Stimulated activated CD4-positive, alpha-beta T cell treated with anti-CD3 and anti-CD28 coated beads, Interleukin-1b, Interleukin-23, amount 100 ng/mL, for 1 hour (primary cell): ENCODE measurements at places on chromosomes 1 and 21.

DNA sequence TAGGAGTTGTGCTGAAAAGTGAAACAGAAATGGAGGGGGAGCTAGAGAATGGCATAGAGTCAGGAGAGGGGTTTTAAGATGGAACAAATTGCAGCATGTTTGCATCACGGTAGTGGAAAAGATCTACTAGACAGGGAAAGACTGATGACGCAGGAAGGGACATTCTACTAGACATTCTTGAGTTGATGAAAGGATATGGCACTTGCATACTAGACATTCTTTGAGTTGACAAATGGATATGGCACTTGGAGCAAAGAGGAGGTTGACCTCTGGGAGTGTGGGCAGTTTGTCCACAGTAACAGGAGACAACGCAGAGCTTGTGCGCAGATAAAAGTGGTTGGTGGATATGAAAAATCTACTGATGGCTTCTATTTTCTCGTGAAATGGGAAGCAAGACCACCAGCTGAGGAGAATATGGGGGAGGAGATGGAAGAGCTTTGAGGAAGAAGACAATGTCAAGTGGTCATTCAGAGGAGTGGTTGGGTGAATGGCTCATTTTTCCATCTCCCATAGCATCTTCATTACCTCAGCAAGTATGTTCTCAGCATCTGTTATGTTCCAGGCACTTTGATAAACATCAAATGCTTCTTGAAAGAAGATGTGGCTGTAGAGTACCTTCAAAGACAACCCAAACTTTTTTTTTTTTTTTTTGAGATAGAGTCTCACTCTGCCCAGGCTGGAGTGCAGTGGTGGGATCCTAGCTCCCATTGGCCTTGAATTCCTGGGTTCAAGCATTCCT, 2.4 kb upstream of the CTPS1 start:
- DNase-seq, result no peak

DNA sequence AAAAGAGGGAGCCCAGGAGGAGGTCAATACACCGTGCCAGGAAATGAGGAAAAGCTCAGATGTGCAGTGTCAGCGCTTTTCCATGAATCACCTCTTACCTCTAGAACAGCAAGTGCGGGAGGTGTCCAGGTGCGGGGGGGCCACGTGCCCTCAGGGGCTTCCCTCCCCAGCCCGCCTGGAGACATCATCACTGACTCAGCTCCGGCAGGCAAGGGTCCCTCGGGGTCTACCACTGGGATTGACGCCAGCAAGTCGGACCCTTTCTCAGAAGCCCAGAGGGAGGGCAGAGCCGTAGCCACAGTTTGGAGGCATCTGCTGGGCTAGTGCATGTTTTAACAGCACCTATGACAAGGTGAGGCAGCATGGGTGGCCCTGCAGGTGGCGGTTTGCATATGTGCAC, 67.4 kb upstream of the TRAPPC10 start:
- DNase-seq, result no peak

DNA sequence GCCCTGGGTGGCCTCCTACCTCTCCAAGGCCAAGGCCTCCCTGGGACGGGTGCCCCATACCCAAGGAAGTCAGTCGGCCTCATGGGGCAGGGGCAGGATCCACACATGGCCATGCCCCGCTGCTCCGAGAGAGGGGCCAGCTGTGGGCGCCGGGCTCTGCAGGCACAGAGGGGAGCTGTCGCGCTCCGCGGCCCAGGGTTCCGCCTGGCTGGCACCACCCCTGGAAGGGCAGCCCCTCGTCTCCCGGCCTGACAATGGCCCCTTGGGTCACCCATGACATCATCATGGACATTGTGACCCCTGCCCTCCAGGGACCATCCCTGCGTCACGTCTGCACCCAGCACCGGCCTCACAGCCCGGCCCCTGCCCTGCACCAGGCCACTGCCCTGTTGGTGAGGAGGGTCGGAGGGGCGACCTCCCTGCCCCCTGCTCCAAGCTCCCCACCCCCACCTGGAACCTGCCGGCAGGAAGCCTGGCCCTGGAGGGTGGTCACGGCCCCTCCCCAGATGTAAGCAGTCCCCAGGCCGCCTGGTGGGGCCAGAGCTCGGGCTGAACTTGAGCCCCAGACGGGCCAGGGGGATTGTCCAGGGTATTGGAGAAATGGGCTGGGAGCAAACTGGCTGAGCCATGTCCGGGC, 5.8 kb downstream of the TTLL10 start:
- no peak for DNase-seq

GRCh38 chr1:156592158-156592909, 758 bp downstream of the NAXE start:
- DNase-seq, result no peak

GRCh38 chr1:65605621-65606020, 185.2 kb downstream of the LEPR start:
- DNase-seq, result no peak

DNA sequence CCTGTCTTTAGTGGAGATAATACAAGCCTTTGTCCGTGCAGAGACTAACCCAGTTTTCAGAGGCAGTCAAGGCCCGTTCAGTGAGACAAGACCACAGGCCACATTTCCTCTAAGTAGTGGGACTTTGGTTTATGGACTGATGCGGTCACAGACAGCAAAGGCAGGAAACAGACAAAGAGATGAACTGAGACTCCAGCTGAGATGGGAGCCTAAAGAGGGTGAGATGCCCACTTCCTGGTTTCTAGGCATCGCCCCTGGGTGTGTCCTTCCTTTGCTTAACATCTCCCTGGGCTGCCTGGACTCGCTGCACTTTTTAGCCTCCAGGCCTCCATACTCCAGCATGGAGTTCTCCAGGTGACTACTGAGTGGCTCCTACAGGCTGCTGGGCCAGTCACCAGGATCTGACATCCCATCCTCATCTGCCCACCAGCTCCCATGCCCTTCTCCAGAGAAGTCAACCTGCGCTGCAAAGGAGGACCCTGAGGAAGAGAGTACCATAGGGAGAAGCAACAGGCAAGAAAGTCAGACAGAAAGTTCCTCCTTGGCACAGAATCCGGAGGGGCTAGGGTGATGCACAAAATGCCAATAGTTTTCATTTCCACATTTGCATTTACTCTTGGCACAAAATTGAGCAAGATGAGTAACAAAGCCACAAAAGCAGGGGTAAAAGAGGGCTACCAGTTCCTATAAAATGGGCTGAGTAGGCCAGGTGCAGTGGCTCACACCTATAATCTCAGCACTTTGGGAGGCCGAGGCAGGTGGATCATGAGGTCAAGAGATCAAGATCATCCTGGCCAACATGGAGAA, 15.1 kb downstream of the THEMIS2 start:
- DNase-seq, result no peak

DNA sequence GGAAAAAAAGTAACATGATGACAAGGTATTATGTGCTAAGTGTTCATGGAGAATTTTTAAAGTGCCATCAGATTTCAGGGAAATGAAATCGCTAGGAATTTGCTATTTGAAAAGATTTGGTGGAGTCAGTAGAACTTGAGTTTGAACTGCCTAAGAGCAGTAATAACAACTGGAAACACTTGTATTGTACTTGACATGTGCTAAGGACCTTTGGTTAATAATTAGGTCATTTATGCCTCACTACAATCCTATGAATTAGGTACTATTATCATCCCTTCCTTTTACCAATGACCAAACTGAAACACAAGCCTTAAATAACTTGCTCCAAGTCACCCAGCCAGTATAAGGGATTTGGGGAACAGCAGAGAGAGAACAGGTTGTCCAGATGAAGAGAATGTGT, 133.4 kb downstream of the NTNG1 start:
- no peak for DNase-seq

GRCh38 chr1:76585980-76586674, 281.2 kb upstream of the ST6GALNAC5 start:
- DNase-seq, result no peak

GRCh38 chr1:8013399-8013798, 12.7 kb downstream of the ERRFI1 start:
- DNase-seq, result no peak

- DNase-seq, result no peak
Observed at GRCh38 chr1:167472752-167473521, 45.4 kb downstream of the CD247 start.

DNA sequence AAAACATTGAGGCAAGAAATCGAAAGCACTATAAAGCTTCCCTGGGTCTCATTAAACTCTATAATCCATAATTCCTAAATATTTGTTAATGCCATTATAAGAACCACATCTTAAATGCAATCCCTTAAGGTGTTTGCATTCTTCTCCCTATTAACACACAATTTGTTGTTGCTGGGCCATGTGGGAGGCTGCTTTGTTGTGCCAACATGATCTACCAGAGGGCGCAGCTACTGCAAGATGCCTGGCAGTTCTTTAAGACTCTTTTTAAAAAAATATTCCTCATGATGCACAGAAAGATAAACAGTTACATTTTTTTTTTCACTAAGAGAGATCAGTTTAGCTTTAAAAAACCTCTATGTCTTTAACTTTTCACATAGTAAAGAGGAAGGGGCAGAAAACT, 39.0 kb upstream of the BCAS2 start:
- DNase-seq, result no peak

- no peak for DNase-seq
Observed at GRCh38 chr1:116350097-116350645, 22.9 kb upstream of the ATP1A1 start.

- no peak for DNase-seq
Observed at GRCh38 chr1:211183747-211184313, 49.9 kb upstream of the KCNH1 start.

DNA sequence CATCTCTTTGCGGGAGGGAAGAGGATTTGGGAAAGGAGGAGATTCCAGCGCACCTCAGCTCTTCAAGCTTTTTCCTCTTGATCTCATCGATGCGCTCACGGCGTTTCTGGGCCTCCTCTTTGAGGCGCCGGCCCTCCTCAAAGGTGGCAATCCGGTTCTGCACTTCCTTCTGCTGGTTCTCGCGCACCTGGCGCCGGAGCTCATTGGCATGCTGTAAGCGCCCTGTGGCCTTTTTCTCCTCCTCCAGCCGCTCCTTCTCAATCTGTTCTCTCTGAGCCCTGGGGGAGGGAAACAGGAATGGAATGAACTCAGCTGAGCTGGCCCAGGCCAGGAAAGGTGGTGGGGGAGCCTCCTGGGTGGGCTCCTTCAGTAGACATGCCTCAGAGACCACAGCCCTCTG, 10.4 kb upstream of the VSIG8 start:
- DNase-seq, result no peak

- no peak for DNase-seq
Observed at GRCh38 chr1:9406111-9406510, 113.4 kb downstream of the SPSB1 start.

DNA sequence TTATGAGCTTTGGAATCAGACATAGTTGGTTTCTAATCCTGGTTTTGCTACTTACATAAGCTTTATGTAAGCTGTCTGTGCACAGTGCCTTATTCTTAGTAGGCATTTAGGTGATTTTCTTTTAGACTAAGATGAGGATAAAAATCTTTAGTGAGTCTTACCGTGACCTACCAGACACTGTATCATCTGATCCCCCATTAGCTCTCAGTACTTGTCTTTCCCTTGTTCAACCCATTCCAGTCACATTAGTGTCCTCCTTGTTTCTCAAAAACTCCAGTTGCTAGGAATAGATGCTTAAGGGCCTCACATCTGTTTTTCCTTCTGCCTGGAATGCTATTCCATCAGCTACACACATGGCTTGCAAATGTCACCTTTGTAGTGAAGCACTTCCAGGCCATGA, 18.8 kb downstream of the PPP1R12B start:
- DNase-seq, result no peak

DNA sequence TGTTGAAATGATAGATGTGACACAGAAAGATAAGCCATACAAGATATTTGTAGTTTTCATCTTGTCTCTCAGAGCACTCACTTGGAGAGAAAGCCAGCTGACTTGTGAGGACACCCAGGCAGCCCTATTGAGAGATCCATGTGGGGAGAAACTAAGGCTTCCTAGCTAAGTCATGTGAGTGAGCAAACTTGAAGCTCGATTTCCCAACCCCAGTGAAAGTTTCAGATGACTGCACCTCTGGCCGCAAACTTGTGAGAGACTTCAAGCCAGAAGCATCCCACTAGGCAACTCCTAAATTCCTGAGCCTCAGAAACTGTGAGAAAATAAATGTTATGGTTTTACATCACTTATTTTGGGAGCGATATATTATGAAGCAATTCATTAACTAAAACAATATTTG, 832.3 kb downstream of the LTN1 start:
- DNase-seq, result no peak

GRCh38 chr1:179808503-179808902, 65.4 kb downstream of the FAM163A start:
- DNase-seq, result no peak

GRCh38 chr1:244730153-244730933, 77.4 kb downstream of the DESI2 start:
- DNase-seq, result no peak

DNA sequence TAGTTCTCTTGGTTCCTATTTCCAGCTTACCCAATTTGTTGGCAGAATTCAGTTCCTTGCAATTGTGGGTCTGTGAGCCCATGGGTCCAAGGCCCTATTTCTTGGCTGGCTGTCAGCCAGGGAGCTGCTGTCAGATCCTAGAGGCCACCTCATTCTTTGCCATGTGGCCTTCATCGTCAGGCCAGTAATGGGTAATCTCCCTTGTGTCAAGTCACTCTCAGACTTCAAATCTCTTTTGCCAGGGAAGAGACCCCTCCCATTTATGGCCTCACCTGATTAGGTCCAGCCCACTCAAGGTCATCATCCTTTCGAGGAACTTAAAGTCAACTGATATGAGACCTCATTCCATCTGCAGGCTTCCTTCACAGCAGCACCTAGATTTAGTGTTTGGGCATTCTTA, 17.9 kb downstream of the OBSCN start:
- DNase-seq, result no peak

- no peak for DNase-seq
Observed at GRCh38 chr1:17636612-17637011, 97.1 kb downstream of the ARHGEF10L start.

DNA sequence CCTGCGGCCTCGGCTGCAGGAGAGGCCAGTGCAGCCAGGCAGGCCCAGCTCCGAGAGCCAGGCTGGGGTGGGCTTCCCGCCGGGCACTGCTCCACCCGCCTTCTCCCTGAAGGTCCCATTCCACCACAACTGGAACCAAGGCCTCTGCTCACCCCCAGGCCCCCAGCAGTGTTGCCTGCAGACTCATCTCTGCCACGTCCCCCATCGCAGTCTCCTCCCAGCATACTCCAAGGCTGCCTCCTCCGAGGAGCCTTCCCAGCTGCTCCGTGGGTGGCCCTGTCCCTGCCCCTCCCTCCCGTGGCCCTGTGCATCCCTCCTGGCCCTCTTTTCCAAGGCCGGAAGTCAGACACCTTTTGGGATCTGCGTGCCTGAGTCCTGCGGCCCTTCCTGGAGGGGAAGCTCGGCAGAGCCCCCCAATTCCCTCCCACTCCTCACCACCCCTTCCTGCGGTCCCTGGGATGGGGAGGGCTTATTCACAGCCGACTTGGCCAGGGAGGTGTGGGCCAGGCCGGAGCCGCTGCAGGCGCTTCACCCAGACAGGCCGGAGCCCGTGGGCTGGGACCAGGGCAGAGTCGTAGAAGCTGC, 47.6 kb downstream of the SLX9 start:
- DNase-seq, result no peak

GRCh38 chr1:193456811-193457280, 270.4 kb upstream of the B3GALT2 start:
- DNase-seq, result no peak
